NCI-H1092 treated with DMSO at 0.1 percent for 48 hours (cell line): ENCODE measurements at places on chromosomes 2 and 18.

- DNase-seq = no peak
These were observed 226.5 kb downstream of the ANAPC1 start for GRCh38 chr2:111657351-111657975.

DNA sequence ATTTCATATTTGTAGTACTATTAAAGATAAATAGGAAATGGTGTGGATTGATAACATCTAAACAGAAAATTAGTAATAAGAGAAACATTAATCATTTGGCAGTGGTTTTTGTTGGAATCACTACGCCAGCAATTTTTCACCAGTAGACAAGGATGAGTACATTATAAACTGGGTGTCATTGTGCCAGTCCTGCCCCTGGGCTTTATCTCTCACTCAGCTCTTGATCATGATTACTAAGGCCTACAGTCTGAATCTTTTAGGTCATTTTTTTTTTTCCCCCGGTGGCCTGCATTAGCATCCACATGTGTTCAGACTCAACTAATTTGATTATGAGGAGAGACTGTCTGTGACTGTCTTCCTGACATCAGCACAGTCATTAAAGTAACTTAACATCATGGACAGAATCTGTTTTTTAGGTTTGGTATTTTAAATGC, 16.2 kb downstream of the GULP1 start:
- DNase-seq = no peak

DNA sequence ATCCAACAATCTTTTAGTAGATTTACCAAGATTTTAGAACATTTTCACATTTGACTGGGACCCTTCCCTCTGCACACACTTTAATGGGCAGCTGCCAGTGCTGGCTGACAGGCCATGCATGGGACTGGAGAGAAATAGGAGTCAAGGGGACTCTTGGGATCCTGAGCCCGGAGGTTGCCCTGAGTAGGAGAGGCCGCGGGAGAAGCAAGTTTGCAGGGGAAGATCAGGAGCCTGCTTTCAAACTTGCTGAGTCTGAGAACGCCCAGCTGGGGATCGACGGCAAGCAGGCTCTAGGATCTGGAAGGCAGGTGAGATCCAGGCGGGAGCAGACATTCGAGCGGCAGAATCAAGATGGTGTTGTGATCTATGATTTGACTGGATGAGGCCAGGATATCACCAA, 186.1 kb downstream of the HDAC4 start:
- no peak for DNase-seq

GRCh38 chr2:95034818-95035217, 9.3 kb downstream of the MAL start:
- DNase-seq = no peak

- DNase-seq = no peak
These were observed 22.3 kb upstream of the VPS4B start for GRCh38 chr18:63444580-63444979.
